ENCODE measurements at places on chromosomes 1 and 21. TPM values are rescaled to one million over a fixed set of nuclear protein-coding genes. Genes with fewer than 3 reads are reported as not detected.

TCHHL1 gene
- not detected for polyA plus RNA-seq

DNA sequence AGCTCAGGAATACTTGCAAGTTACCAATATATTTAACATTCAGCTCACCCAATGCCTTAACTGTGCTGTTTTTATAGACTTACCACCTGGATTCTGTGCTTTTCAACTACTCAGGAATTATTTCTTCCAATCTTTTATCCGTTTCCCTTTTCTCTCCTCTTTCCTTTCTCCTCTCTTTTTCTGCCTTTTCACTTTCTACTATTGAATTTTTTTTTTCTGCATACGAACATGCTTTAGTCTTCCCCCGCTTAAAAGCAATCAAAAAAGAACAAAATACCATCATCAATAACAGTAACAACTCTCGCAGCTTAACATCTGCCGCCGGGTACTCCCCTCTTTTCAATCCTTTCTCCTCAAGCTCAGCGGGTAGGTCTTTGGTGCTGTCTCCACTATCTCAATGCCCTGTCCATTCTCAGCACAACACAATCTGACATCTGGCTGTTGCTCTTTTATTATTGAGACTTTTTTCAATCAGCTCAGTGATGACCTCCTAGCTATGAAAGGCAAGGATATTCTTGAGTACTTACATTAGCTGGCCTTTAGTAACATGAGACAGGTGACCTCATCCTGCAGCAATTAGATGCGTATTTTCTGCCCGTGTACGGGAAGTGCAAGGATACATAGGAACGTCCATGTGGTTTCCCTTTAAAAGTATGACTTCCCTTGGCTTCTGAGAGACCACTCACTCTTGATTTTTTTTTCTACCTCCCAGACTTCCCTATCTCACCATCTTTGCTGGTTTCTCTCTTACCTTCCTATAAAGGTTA is 40.2 kb upstream of the SIPA1L2 start:
- H3K4me3 ChIP-seq, result no peak overlapping the region
- H3K27ac ChIP-seq, result no peak overlapping the region
- DNase-seq, result no peak
- no peaks in the 10 kb centered on the region for H3K4me1 ChIP-seq
- no peaks in the 10 kb centered on the region for H3K27me3 ChIP-seq

- no peaks in the 10 kb centered on the region for H3K4me1 ChIP-seq
- no peak overlapping the region for H3K27ac ChIP-seq
- H3K36me3 ChIP-seq, result no peaks in the 10 kb centered on the region
- H3K27me3 ChIP-seq, result no peaks in the 10 kb centered on the region
- H3K4me3 ChIP-seq, result no peak overlapping the region
Measured at GRCh38 chr1:99634971-99635624, 10.8 kb upstream of the PALMD start.

CNIH3 gene
- polyA plus RNA-seq, result 18.8 TPM

IL19 gene
- not detected for polyA plus RNA-seq

- H3K4me1 ChIP-seq, result no peaks in the 10 kb centered on the region
- no peak overlapping the region for H3K4me3 ChIP-seq
- H3K27me3 ChIP-seq, result peaks cover 16% of the 10 kb centered on the region
- H3K36me3 ChIP-seq, result no peaks in the 10 kb centered on the region
Measured at GRCh38 chr1:42152119-42152518, 1.1 kb upstream of the GUCA2B start.

FOXO6 gene
- polyA plus RNA-seq, result 0.35 TPM

GRCh38 chr1:7333620-7334019 is 437.5 kb upstream of the VAMP3 start:
- H3K4me3 ChIP-seq, result no peak overlapping the region
- no peaks in the 10 kb centered on the region for H3K27me3 ChIP-seq
- no peak for DNase-seq
- H3K4me1 ChIP-seq, result peaks cover 41% of the 10 kb centered on the region
- H3K27ac ChIP-seq, result peak overlapping the region; percentile 95
- H3K36me3 ChIP-seq, result no peaks in the 10 kb centered on the region

GRCh38 chr1:177048314-177049069 is 116.0 kb downstream of the ASTN1 start:
- H3K4me1 ChIP-seq, result no peaks in the 10 kb centered on the region
- no peaks in the 10 kb centered on the region for H3K36me3 ChIP-seq

- no peak overlapping the region for H3K4me3 ChIP-seq
- no peak for DNase-seq
- H3K27ac ChIP-seq, result no peak overlapping the region
Measured at GRCh38 chr1:230230948-230231773, 164.1 kb downstream of the GALNT2 start.

DNA sequence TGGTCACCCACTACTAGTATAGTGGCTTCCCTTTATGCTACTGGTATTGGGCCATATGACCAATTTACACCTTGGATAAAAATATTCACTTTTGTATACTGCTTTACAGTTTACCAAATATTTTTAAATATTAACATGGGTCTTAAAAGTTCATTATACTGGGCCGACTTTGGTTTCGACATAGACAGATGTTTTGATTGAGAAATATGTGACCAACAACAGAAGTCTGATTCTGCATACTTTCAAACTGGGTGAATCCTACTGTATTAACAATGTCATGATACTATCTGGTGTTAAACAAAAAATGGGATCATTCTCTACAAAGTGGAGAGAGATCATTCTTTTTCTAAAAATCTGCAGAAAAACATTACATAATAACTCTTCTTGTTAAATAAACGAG is 134.8 kb downstream of the AKT3 start:
- no peak for DNase-seq
- peaks cover 43% of the 10 kb centered on the region for H3K4me1 ChIP-seq
- no peaks in the 10 kb centered on the region for H3K36me3 ChIP-seq
- no peak overlapping the region for H3K4me3 ChIP-seq
- H3K27me3 ChIP-seq, result no peaks in the 10 kb centered on the region

DNA sequence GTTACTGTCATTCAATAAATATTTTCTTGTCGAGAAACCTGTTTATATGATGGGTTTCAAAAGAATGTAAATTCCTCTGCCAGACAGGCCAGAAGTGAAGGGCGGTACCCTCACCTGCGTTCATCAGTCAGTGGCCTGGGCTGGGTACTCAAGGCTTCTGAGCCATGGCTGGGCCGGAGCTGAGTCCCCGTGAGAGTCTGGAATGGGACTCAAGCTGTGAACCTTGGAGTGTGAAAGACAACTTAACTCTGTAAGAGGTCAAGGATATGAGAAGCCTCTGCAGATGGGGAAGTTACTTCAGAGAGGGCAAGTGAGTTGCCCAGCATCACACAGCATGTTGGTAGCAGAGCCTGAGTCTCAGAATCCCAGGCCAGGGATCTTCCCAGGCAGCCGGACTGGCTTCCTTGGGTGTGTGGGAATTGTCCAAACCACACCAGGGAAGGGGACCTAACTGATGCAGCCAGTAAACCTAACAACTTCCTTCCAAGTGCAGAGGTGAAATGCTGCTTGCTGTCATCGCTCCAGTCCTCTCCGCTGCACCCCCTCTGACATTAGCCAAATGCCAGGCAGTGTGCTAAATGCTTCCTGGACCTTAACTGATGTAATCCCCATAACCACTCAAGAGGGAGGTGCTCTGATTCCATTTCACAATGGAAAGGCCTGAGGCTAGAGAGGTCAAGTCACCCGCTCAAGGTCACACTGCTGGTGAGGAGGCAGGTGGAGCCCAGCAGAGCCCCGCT is 4.8 kb downstream of the DISP3 start:
- H3K27me3 ChIP-seq, result no peaks in the 10 kb centered on the region
- H3K4me1 ChIP-seq, result no peaks in the 10 kb centered on the region
- H3K27ac ChIP-seq, result peak overlapping the region; percentile 58
- no peaks in the 10 kb centered on the region for H3K36me3 ChIP-seq

MAP3K21 gene
- polyA plus RNA-seq, result 0.42 TPM

DNA sequence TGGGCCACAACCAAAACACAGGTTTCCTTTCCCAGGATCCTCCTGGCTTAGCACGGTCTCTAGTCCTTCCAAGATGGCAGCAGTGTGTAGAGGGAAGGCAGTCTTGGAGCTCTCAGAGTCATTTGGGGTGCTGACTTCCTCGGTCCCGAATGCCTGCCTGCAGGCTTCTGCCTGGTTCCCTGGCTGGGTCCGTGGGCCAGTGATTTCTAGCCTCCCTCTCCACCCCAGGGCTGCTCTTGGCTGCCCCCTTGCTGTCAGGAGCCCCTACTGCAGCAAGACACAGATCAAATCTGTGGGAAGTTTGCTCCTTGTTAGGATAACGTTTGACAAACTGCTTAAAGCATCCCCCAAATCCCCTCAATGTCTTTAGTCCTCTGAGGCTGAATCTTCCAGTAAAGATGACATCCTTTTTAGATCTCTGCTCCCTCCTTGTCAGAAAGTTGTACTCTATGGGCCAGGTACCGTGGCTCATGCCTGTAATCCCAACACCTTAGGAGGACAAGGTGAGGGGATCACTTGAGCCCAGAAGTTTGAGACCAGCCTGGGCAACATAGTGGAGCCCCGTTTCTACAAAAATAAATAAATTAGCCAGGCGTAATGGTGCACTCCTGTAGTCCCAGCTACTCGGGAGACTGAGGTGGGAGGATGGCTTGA is 272.5 kb downstream of the RRAGC start:
- H3K27me3 ChIP-seq, result no peaks in the 10 kb centered on the region
- DNase-seq, result peak; percentile 72
- no peak overlapping the region for H3K27ac ChIP-seq
- peak overlapping the region; percentile 27 for H3K4me3 ChIP-seq
- no peaks in the 10 kb centered on the region for H3K4me1 ChIP-seq

DNA sequence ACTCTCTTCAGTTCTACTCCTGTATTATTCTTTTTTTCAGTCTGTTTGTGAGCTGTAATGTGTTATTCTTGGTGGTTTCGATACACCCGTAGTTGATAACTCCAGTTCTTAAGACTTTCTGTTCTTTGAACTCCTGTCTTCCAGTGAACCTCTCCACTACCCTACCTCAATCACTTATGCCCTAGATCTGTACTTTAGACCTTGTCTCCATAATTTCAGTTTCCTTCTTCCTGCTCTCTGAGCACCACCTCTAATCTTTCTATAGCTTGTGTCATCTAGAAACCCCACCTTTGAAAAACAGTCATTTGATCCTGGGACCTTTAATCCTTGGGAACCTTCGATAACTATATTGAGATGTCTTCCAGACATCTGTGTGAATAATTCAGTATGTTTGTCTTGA is 159.3 kb downstream of the PIK3R3 start:
- no peak overlapping the region for H3K4me3 ChIP-seq
- H3K27me3 ChIP-seq, result no peaks in the 10 kb centered on the region
- H3K4me1 ChIP-seq, result no peaks in the 10 kb centered on the region
- H3K27ac ChIP-seq, result no peak overlapping the region

- DNase-seq, result no peak
- no peaks in the 10 kb centered on the region for H3K36me3 ChIP-seq
- no peak overlapping the region for H3K4me3 ChIP-seq
- peaks cover 3% of the 10 kb centered on the region for H3K4me1 ChIP-seq
- no peaks in the 10 kb centered on the region for H3K27me3 ChIP-seq
- H3K27ac ChIP-seq, result no peak overlapping the region
Measured at GRCh38 chr1:208681878-208682663, 437.9 kb upstream of the PLXNA2 start.

GRCh38 chr1:190904091-190904695 is 426.5 kb upstream of the BRINP3 start:
- DNase-seq, result no peak
- no peak overlapping the region for H3K4me3 ChIP-seq
- H3K27me3 ChIP-seq, result no peaks in the 10 kb centered on the region
- no peak overlapping the region for H3K27ac ChIP-seq

GRCh38 chr1:4734791-4735190 is 80.4 kb downstream of the AJAP1 start:
- H3K4me3 ChIP-seq, result no peak overlapping the region
- no peaks in the 10 kb centered on the region for H3K27me3 ChIP-seq
- H3K36me3 ChIP-seq, result no peaks in the 10 kb centered on the region
- DNase-seq, result no peak

DNA sequence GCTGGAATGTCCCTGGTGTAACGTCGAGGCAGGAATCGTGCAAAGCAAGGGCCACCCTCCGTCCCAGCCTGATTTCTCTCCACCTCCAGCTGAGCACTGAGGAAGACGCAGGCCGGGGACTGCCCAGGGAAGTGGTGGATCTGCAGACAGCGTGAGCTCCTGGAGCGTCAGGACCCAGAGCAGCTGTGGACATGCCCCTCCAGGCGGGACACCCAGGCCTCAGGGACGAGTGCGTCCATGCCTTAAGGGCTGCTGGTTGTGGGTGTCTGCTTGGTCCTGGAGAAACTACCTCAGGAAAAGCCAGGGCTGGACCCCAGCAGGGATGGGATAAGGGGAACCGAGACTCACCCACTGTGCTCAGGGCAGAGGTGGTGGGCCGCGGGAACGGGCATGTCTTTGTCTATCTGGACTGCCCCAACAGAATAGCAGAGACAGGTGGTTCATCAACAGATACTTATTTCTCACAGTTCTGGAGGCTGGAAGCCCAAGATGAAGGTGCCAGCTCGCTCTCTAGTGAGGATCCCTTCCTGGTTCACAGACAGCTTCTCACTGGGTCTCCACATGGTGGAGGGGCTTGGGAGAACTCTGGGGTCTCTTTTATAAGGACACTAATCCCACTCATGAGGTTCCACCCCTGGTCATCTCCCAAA is 5.8 kb upstream of the MMEL1 start:
- H3K27me3 ChIP-seq, result no peaks in the 10 kb centered on the region
- no peak overlapping the region for H3K27ac ChIP-seq
- H3K4me3 ChIP-seq, result no peak overlapping the region
- no peaks in the 10 kb centered on the region for H3K4me1 ChIP-seq
- no peak for DNase-seq

GRCh38 chr21:31366825-31367224 is 22.8 kb upstream of the TIAM1 start:
- H3K36me3 ChIP-seq, result no peaks in the 10 kb centered on the region
- H3K4me1 ChIP-seq, result peaks cover 7% of the 10 kb centered on the region
- H3K4me3 ChIP-seq, result no peak overlapping the region
- H3K27ac ChIP-seq, result no peak overlapping the region
- H3K27me3 ChIP-seq, result no peaks in the 10 kb centered on the region

- no peak overlapping the region for H3K4me3 ChIP-seq
- H3K4me1 ChIP-seq, result no peaks in the 10 kb centered on the region
- H3K36me3 ChIP-seq, result peaks cover 65% of the 10 kb centered on the region
- H3K27ac ChIP-seq, result no peak overlapping the region
- DNase-seq, result no peak
Measured at GRCh38 chr1:10299151-10299550, 88.8 kb downstream of the KIF1B start.

DNA sequence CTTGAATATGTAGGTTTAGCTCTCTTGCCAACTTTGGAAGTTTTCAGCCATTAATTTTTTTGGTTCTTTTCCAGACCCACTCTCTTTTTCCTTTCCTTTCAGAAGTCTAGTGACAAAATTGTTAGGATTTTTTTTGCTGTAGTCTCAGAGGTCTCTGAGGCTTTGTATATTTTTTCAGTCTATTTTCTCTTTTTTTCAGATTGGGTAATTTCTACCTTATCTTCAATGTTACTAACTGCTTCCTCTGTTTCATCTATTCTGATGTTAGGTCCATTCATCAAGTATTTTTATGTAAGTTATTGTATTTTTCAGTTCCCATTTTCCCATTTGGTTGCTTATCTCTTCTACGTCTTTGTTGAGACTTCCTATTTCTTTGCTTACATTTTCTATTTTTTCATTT is 15.7 kb downstream of the RGS2 start:
- H3K36me3 ChIP-seq, result no peaks in the 10 kb centered on the region
- H3K27ac ChIP-seq, result no peak overlapping the region
- peaks cover 12% of the 10 kb centered on the region for H3K4me1 ChIP-seq
- H3K27me3 ChIP-seq, result no peaks in the 10 kb centered on the region
- no peak overlapping the region for H3K4me3 ChIP-seq

ZMYM4 gene
- 16.1 TPM for polyA plus RNA-seq

- no peaks in the 10 kb centered on the region for H3K27me3 ChIP-seq
- no peak for DNase-seq
- no peaks in the 10 kb centered on the region for H3K36me3 ChIP-seq
- no peak overlapping the region for H3K27ac ChIP-seq
- H3K4me3 ChIP-seq, result no peak overlapping the region
Measured at GRCh38 chr1:244159646-244160045, 108.6 kb downstream of the ZBTB18 start.

HES5 gene
- polyA plus RNA-seq, result 0.05 TPM

CALML6 gene
- polyA plus RNA-seq, result 0.87 TPM

Data from SK-N-SH (cell line).